Fibroblast of lung (primary cell): ENCODE measurements at places on chromosomes 5 and 9. TPM values are rescaled to one million over a fixed set of nuclear protein-coding genes. Genes with fewer than 3 reads are reported as not detected.

Gene IFNA2
- total RNA-seq: not detected in 2 replicates

Gene SYK
- not detected in 2 replicates for total RNA-seq

Gene PCDHGA2
- total RNA-seq: 2.8 and 4.5 TPM in 2 replicates

Gene LEAP2
- total RNA-seq: 0.26 and 0.33 TPM in 2 replicates

Gene CXCL14
- total RNA-seq: 0.17 and 0.26 TPM in 2 replicates

Gene FTMT
- total RNA-seq: not detected in 2 replicates

Gene HARS1
- total RNA-seq: 51.9 and 53.2 TPM in 2 replicates

Gene FCN1
- total RNA-seq: not detected in 2 replicates

Gene FAM151B
- total RNA-seq: 3.9 and 4.8 TPM in 2 replicates

Gene CNTLN
- total RNA-seq: 13.0 and 16.7 TPM in 2 replicates

Gene BTNL8
- total RNA-seq: not detected in 2 replicates

Gene GLRA1
- not detected in 2 replicates for total RNA-seq

Gene SLC9A3
- total RNA-seq: 0.50 and 0.51 TPM in 2 replicates

Gene PCDHGA11
- 5.9 and 8.6 TPM in 2 replicates for total RNA-seq

Gene WHRN
- 0.51 and 1.8 TPM in 2 replicates for total RNA-seq

Gene PAEP
- total RNA-seq: not detected in 2 replicates

Gene GPRIN1
- 4.9 and 6.3 TPM in 2 replicates for total RNA-seq

Gene ECSCR
- total RNA-seq: not detected in 2 replicates

Gene PTPN3
- 1.3 and 2.3 TPM in 2 replicates for total RNA-seq

Gene NTRK2
- total RNA-seq: 0.26 and 0.66 TPM in 2 replicates

Gene DIRAS2
- total RNA-seq: 0.26 and 0.66 TPM in 2 replicates

Gene FIBCD1
- total RNA-seq: 7.3 and 9.8 TPM in 2 replicates

Gene MEIKIN
- total RNA-seq: under 0.01 TPM in 1 of 2 replicates, not detected in the other

Gene LCN6
- not detected in 2 replicates for total RNA-seq
